Adipose tissue (tissue), 3 donors: ENCODE measurements at places on chromosomes 4 and X. TPM values are rescaled to one million over a fixed set of nuclear protein-coding genes. Genes with fewer than 3 reads are reported as not detected.

HERC3 gene
- polyA plus RNA-seq, result 3.7 TPM

TMSB4X gene
- 13,149 TPM for polyA plus RNA-seq

CDKL2 gene
- polyA plus RNA-seq, result 0.04 TPM

MGARP gene
- 0.48 TPM for polyA plus RNA-seq

CT55 gene
- not detected for polyA plus RNA-seq

MAGEE1 gene
- 0.70 TPM for polyA plus RNA-seq

CLDN34 gene
- not detected for polyA plus RNA-seq

PPP4R3C gene
- polyA plus RNA-seq, result not detected

FAM53A gene
- polyA plus RNA-seq, result 2.1 TPM

PAGE2B gene
- not detected for polyA plus RNA-seq

MTCP1 gene
- polyA plus RNA-seq, result 31.0 TPM

DOK7 gene
- 0.18 TPM for polyA plus RNA-seq

AFP gene
- polyA plus RNA-seq, result not detected

ZIC3 gene
- not detected for polyA plus RNA-seq

LONRF3 gene
- 2.3 TPM for polyA plus RNA-seq

RNF128 gene
- 1.9 TPM for polyA plus RNA-seq

SORCS2 gene
- polyA plus RNA-seq, result 0.22 TPM

MAML3 gene
- polyA plus RNA-seq, result 2.8 TPM

RAB41 gene
- polyA plus RNA-seq, result not detected

PAGE3 gene
- not detected for polyA plus RNA-seq

VEGFD gene
- 0.46 TPM for polyA plus RNA-seq

NPY5R gene
- 3.1 TPM for polyA plus RNA-seq

RASGEF1B gene
- 11.5 TPM for polyA plus RNA-seq

PABPC5 gene
- polyA plus RNA-seq, result 1.6 TPM

SMIM43 gene
- polyA plus RNA-seq, result not detected

ADD1 gene
- polyA plus RNA-seq, result 270 TPM

PDGFC gene
- 17.2 TPM for polyA plus RNA-seq

IL21 gene
- 1.1 TPM for polyA plus RNA-seq

DAPP1 gene
- polyA plus RNA-seq, result 1.5 TPM

LRIT3 gene
- polyA plus RNA-seq, result not detected

NDP gene
- not detected for polyA plus RNA-seq

CLGN gene
- 0.10 TPM for polyA plus RNA-seq

TMEM150C gene
- polyA plus RNA-seq, result 39.0 TPM

CT45A10 gene
- not detected for polyA plus RNA-seq

FGFR3 gene
- polyA plus RNA-seq, result 1.9 TPM

AFF2 gene
- 2.5 TPM for polyA plus RNA-seq

OTOP1 gene
- polyA plus RNA-seq, result not detected

BMP3 gene
- polyA plus RNA-seq, result 1.7 TPM

MSX1 gene
- 14.7 TPM for polyA plus RNA-seq

TLR8 gene
- polyA plus RNA-seq, result 0.26 TPM

SORBS2 gene
- 78.5 TPM for polyA plus RNA-seq

CD99 gene
- 408 TPM for polyA plus RNA-seq

KLF8 gene
- polyA plus RNA-seq, result 1.7 TPM

TMEM271 gene
- polyA plus RNA-seq, result not detected

ARSH gene
- polyA plus RNA-seq, result not detected

TCEAL5 gene
- 0.31 TPM for polyA plus RNA-seq

RTL3 gene
- polyA plus RNA-seq, result 0.03 TPM

RRH gene
- polyA plus RNA-seq, result not detected
